ENCODE measurements at places on chromosomes 7 and 10.
A peak's percentile ranks its signal among the peaks of the same experiment; 100 is the strongest.

GRCh38 chr7:87424075-87424474 lies 51.4 kb downstream of the ABCB4 start:
- DNase-seq: no peak

DNA sequence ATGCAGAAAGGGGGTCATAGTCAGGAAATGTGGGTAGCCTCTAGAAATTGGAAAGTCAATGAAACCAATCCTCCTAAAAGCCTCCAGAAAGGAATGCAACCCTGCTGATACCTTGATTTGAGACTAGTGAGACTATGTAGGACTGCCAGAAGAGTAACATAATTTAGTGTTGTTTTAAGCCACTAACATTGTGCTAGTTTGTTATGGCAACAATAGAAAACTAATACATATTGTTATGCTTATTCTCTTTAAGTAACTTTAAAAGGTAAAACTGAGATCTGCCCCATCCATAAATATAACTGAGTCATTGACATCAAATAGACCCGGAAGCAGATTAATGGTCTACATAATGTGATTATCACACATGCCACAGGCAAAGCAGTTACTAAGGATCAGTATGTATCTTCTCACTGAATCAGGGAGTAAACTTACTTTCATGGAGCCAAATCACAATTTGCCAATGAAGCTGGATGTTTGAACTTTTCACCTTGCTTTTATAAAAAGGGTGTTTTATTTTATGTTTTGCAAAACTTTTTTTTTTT lies 146.4 kb upstream of the TMEM106B start:
- no peak for DNase-seq

GRCh38 chr7:88218429-88218745 lies 1.5 kb downstream of the SRI start:
- DNase-seq: no peak

DNA sequence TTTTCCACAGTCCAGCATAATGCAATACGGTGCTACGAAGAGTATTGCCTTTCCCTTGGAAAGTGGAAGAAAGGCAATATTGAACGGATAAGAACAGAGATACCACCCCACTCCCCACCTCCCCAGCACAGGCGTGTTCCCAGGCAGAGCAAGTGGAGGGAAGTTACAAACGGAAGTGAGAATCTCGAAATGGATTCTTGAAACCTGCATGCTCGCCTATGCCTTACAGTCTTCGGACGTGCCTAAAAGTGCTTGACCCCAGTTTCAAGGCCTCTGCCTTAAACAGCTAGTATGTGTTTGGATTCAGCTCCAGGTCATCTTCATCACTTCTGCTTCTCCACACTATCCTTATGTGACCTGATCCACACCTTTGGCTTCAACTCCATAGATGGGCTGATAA lies 35.0 kb upstream of the USP6NL start:
- no peak for DNase-seq

DNA sequence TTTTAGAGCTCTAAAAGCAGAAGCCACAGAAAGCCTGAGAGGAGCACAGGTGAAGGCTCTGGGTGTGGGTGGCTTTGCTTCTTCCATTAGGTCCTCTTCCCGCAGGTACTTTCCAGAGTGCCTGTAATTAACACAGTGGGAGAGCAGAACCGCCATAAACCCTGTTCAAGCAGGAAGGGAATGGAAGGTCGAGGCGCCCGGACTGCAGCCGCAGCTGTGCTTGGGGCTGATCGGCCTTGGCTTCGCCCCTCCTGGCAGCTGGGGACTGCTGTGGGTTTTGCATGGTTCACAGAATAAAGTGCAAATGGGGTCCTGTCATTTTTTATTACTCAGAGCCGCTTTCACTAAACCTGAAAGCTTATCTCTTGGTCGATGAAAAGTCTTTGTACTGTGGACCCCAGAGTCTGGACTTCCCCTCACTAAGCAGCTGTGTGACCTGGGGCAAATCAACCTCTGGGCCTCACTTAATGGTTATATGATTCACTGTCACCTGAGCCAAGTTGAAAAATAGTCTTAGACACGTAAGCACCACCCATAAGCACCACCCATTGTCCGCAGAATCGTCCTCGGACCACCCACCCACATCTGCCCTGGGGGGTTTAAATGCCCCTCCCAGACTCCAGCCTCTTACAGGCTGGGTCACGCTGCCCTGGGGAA lies 100.9 kb downstream of the XRCC2 start:
- DNase-seq: no peak

GRCh38 chr10:92241501-92241900 lies 49.4 kb downstream of the CPEB3 start:
- DNase-seq: no peak

GRCh38 chr10:21379143-21379542 lies 146.3 kb downstream of the SKIDA1 start:
- DNase-seq: no peak

DNA sequence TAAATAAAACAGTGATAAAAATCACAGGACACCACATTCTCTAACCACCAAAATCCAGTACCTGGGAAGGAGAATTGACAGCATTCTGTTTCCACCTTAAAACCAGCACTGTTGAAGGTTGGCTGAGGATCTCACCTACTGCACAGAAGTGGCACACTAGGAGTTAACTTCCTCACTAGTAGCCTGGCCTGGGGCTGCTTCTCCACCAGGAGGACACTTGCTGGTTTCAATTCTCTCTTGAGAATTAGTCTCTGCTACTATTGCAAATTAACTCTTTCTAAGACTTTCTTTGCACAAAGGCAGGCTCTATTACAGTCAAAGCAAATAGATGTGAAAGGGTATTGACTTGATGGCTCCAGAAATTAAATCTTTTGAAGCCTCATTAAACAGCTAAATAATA lies 2.3 kb upstream of the CTTNBP2 start:
- DNase-seq: no peak

- DNase-seq: no peak
These were observed 196.4 kb downstream of the CREB5 start for GRCh38 chr7:28608731-28609130.

- no peak for DNase-seq
These were observed 73.1 kb downstream of the CLEC2L start for GRCh38 chr7:139596626-139597025.

DNA sequence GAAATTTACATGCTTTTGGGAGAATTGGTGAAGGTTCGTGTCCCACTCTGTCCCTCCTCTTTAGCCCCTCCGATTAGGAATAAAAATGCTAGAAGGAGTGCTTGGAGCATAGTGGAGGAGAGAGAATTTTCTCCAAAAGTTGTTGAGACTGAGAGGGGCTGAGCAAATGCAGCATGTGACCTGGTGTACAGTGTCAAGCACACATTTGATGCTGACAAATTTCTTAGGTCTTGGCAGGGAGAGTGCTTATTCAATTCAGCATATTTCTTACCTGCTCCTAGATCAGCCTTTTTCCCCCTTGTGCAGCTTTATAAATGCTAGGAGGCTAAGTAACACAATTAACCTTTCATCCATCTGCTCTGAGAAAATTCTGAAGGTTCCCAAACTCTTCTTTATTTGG lies 189.0 kb downstream of the GALNT17 start:
- DNase-seq: no peak

DNA sequence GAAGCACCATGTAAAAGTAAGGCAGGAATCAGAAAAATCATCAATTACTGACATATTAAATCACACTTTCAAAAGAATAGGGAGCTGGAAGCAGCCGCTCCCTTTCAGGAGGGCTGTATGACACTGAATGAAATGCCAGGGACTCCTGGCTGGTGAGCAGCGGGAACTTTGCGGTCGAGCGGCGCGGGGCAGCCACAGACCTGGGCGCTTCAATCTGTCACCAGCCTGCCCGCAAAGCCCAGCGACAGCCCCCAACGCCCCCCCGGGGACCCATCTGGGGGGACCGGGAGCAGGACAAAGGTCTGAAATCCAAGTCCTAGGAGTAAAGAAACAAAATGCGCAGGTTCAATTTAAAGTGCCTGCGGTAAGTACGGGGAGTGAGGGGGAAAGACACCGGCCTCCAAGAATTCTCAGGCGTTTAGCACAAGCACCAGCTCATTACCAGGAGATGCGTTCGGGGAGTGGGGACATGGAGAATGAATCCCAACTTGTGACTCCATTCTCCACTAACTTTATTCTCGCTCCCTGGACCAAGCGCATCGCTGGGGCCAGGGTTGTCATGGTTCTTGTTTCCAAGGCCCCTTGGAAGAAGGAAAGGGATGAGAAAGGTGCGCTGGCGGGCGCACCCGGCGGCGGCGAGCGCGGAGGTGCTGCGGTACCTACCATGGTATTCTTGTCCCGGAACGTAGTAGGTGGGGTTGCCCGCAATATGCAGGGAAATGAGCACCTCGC lies 824 bp downstream of the RELN start:
- no peak for DNase-seq

DNA sequence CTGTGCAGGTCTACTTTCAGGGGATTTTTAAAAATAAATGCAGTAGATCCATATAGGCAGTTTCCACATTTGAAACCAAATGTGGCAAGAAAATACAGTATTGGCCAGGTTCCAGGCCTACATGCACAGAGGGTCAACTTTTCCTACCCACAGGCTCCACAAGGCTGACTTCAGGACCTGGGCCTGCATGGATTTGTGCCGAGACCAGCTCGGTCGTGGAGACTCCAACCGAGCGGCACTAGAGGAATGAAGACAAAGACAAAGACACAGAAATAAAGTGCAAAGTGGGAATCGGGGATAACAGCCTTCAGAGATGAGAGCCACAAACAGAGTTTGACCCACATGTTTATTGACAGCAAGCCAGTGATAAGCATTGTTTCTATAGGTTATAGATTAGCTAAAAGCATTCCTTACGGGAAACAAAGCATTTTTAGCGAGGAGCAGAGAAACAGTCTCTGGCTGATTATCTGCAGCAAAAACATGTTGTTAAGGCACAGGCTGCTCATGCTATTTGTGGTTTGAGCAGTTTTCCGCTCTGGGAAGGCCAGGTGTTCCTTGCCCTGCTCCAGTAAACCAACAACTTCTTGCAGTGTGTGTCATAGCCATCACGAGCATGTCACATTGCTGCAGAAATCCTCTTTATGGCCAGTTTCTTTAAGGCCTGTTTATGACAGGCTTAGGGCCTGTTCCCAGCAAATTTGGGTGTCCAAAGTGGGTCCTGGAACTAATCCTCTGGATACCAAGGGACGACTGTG lies 52.6 kb downstream of the ZNF37A start:
- no peak for DNase-seq

DNA sequence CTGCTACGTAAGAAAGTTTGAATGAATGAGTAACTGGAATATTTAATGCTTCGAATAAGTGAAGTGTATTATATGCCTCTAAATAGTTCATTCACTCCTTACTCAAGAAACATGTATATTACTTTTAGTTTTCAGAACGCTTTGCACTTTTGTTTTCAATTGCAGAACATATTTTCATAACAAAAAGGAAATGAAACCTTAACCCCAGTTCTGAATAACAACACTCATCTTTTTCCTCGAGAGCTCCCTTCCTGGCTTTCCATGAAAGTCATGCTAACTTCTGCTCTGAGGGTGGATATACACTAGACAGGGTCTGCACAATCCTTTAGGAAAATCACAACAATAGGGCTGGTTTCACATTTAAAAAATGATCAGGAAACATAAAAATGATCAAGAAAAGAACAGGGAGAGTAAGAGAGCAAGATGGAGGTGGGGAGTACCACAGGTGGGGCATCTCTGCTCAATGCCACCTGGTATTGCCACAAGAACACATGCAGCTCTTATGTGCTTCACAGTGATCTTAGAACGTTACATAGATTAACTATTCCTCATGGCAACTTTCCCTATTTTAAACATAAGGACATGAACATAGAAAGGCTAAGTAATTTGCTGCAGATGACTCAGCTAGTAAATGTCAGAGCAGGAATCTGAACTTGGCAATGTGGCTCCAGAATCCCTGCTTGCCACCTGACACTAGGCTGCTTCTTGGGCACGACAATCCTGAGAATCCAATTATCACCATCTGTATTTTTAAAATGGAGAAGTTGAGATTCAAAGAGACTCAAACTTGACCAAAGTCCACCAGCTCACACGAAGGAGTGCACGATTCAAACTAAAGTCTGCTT lies 219.5 kb upstream of the AOAH start:
- DNase-seq: no peak

GRCh38 chr10:11631890-11632587 lies 20.6 kb upstream of the USP6NL start:
- DNase-seq: peak; percentile 36

DNA sequence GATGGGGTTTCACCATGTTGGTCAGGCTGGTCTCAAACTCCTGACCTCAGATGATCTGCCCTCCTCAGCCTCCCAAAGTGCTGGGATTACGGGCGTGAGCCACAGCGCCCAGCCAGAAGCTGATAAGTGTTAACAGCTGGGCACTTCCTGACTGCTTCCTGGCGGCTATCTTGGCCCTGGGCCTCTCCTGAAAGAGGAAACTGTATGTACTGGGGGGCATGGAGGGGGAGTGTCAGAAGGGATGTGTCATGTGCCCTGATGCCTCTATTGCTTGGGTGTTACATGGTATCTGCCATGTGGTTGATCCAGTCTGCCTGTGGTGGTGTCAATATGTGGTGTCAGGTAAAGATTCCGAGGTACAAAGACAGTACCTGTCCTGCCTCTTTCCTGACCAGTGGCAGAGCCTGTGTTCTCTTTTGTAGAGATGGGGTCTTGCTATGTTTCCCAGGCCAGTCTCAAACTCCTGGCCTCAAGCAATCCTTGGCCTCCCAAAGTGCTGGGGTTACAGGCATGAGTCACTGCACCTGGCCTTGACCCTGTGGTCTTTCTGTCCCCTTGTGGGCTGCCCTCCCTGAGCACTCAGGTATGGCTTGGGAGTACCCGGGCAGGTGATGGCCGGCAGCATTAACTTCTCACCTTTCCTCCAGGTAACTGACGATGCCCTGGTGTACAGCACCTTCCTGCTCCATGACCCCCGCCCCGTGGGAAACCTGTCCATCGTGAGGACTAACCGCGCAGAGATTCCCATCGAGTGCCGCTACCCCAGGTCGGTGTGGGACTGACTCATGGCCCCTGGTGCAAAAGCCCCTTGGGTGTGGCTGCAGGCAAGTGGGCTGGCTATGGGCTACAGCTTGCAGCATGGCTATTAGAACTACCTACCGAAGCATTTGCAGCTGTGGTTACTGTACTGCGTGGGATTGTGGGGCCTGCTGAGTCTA lies 4.4 kb downstream of the ZP3 start:
- DNase-seq: no peak

GRCh38 chr10:46326971-46327370 lies 40.2 kb downstream of the ANTXRL start:
- no peak for DNase-seq

- no peak for DNase-seq
These were observed 197.5 kb downstream of the C7orf25 start for GRCh38 chr7:42714356-42714755.

DNA sequence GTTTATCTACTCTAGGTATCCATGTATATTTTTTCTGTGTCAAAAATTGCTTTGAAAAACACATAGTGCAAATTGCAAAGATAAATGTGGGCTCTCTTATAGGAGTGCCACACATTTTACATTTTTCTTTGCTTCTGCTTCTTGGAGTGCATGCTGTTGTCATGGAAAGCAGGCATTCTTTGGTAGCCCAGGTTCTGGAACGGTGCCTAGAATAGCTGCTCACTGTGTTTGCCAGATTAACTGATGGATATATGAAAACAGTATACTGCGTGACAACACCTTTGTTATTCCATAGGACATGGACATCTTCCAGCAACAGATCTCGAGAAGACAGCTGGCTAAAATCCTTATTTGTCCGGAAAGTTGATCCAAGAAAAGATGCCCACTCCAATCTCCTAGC lies 13.4 kb downstream of the NIPSNAP2 start:
- no peak for DNase-seq

All from CD4-positive, alpha-beta T cell treated with Interleukin-17A for 1 hour (primary cell).